CD4-positive, CD25-positive, alpha-beta regulatory T cell (primary cell): ENCODE measurements at places on chromosomes 3 and 15. TPM values are rescaled to one million over a fixed set of nuclear protein-coding genes. Genes with fewer than 3 reads are reported as not detected.
A peak's percentile ranks its signal among the peaks of the same experiment; 100 is the strongest.

GRCh38 chr3:146159037-146159436 is 1.9 kb downstream of the PLOD2 start:
- H3K27me3 ChIP-seq, result peaks cover 15% of the 10 kb centered on the region
- peaks cover 9% of the 10 kb centered on the region for H3K4me1 ChIP-seq
- H3K27ac ChIP-seq, result no peak overlapping the region
- no peaks in the 10 kb centered on the region for H3K36me3 ChIP-seq

GRCh38 chr3:105414841-105415240 is 48.1 kb downstream of the ALCAM start:
- no peak overlapping the region for H3K4me3 ChIP-seq
- DNase-seq, result no peak
- H3K27ac ChIP-seq, result no peak overlapping the region
- H3K36me3 ChIP-seq, result no peaks in the 10 kb centered on the region

DNA sequence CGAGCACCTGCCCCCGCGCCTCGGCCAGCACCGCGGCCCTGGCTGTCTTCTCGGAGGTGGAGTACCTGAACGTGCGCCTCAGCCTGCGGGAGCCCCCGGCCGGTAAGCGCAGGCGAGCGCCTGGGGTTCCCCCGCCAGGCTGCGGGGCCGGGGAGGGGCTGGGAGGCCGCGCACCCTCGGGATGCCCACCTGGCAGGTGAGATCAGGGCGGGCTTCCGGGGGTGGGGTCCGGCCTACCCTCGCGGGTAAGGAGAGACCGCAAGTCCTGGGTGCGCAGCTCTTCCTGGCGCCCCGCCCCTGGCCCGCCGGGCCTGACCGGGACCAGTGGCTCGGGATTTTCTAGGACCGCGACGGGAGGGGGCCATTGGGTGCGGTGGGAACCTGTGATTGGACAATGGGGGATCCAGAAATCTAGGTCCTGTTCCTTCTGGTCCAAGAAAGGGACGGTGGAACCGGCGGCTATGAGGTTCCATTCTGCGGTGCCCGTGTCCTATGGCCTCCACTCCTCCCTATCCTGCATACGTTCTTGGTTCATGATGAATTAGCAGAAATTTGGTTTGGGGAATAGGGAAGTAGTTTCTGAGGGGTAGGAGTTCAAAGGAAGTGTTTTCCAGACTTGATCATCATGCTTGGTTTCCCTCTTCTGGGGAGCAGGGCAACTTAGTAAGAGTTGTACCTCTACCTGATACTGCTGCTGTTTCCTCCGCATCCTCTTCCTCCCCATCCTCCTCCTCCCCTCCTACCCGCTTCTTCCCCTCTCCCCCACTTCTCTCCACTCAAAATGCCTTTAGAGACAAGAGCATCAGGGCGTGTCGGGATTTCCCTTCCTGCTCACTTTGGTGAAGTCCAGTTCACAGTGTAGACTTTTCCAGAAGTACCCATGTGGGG is 808 bp downstream of the ARRDC4 start:
- no peaks in the 10 kb centered on the region for H3K27me3 ChIP-seq
- peak overlapping the region; percentile 49 for H3K4me3 ChIP-seq
- H3K36me3 ChIP-seq, result no peaks in the 10 kb centered on the region
- H3K4me1 ChIP-seq, result peaks cover 4% of the 10 kb centered on the region

- H3K36me3 ChIP-seq, result no peaks in the 10 kb centered on the region
- no peaks in the 10 kb centered on the region for H3K27me3 ChIP-seq
- no peak for DNase-seq
- H3K4me1 ChIP-seq, result peaks cover 23% of the 10 kb centered on the region
- H3K27ac ChIP-seq, result no peak overlapping the region
Measured at GRCh38 chr3:51721062-51721745, 14.3 kb downstream of the GRM2 start.

GRCh38 chr3:126983276-126983652 is 349 bp downstream of the PLXNA1 start:
- no peaks in the 10 kb centered on the region for H3K36me3 ChIP-seq
- H3K4me3 ChIP-seq, result no peak overlapping the region
- no peak overlapping the region for H3K27ac ChIP-seq
- peak; percentile 1 for DNase-seq
- peaks cover 20% of the 10 kb centered on the region for H3K4me1 ChIP-seq
- no peaks in the 10 kb centered on the region for H3K27me3 ChIP-seq

- peaks cover 4% of the 10 kb centered on the region for H3K4me1 ChIP-seq
- no peak for DNase-seq
- no peaks in the 10 kb centered on the region for H3K27me3 ChIP-seq
- H3K27ac ChIP-seq, result no peak overlapping the region
Measured at GRCh38 chr3:53104762-53105161, 25.5 kb downstream of the RFT1 start.

GRCh38 chr15:49530092-49530491 is 90.5 kb downstream of the FAM227B start:
- DNase-seq, result no peak
- no peak overlapping the region for H3K4me3 ChIP-seq
- no peaks in the 10 kb centered on the region for H3K36me3 ChIP-seq
- no peak overlapping the region for H3K27ac ChIP-seq
- H3K27me3 ChIP-seq, result no peaks in the 10 kb centered on the region

DNA sequence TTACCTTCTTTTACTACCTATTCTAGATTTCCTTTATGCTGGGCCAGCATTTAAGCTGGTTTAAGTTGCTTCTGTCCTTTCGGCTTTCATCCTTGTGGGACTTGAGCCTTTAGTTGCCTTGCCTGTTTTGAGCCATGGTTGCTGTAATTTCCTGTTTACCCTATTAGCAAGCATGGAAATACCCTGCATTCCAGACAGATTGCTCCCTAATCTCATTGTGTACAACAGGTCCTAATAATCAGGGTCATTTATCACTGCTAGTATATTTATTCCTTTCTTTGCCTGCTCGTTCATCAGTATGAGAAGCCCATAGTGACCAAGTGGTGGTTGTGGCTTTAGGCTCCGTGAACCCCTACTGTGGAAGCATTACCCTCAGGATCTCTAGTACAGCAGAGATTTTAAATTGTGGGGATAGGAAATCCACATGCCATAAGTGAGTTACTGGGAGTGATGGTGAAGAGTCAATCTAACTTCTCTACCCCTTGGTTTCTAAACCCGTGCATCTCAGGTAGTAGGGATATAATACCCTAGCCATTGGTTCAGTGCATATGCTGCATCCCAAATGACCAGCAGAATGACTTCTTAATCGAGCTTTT is 31.9 kb downstream of the NCK1 start:
- no peak overlapping the region for H3K27ac ChIP-seq
- H3K4me1 ChIP-seq, result peaks cover 37% of the 10 kb centered on the region
- DNase-seq, result no peak
- peak overlapping the region; percentile 29 for H3K4me3 ChIP-seq
- no peaks in the 10 kb centered on the region for H3K27me3 ChIP-seq

DNA sequence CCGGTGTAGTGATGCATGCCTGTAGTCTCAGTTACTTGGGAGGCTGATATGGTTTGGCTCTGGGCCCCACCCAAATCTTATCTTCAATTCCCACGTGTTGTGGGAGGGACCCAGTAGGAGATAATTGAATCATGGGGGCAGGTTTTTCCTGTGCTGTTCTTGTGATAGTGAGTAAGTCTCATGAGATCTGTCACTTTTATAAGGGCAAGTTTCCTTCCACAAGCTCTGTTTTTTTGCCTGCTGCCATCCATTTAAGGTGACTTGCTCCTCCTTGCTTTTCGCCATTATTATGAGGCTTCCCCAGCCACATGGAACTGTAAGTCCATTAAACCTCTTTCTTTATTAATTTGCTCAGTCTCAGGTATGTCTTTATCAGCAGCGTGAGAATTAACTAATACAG is 566.7 kb upstream of the NECTIN3 start:
- no peak for DNase-seq
- no peaks in the 10 kb centered on the region for H3K4me1 ChIP-seq
- H3K4me3 ChIP-seq, result no peak overlapping the region
- no peaks in the 10 kb centered on the region for H3K36me3 ChIP-seq

- H3K27ac ChIP-seq, result no peak overlapping the region
- DNase-seq, result no peak
- H3K27me3 ChIP-seq, result peaks cover 2% of the 10 kb centered on the region
- H3K36me3 ChIP-seq, result no peaks in the 10 kb centered on the region
Measured at GRCh38 chr15:67953299-67953698, 100.8 kb upstream of the PIAS1 start.

DNA sequence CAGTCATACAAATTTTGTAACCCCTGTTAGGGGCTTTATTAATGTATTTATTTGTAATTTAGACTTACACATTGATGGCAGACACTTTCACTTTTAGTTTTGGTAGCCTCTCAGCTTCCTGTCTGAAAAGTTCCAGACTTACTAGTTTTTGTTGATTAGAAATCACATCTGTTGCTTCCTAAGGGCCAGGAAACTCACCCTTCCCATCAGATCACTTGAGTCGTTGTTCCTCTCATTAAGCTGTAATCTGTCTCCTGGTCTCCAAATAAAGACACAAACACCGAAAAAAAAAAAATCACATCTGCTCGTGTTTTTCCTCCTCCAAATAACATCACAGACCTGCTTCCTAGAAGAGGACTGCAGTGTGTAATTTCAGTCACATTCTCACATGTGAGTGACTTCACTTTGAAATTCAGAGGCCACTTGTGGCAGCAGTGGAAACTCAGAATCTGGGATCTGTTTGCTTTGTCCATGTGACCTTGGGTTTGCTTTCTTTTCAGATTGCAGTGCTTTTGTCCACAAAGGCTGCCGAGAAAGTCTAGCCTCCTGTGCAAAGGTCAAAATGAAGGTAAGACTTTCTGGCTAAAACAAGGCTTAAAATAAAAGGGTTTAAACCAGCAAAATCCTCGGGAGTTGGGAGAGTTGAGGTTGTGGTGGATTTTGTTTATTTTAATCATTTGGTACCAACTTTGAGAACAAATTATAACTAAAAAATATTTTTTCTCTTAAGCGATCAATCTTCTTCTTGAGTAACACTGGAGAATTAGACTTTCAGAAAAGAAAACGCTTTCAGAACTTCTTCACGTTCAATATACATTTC is 87.0 kb downstream of the KLHL25 start:
- no peak for DNase-seq
- peak overlapping the region; percentile 89 for H3K4me3 ChIP-seq
- H3K36me3 ChIP-seq, result peaks cover 48% of the 10 kb centered on the region
- H3K27me3 ChIP-seq, result no peaks in the 10 kb centered on the region

GRCh38 chr3:105904678-105905284 is 36.0 kb upstream of the CBLB start:
- H3K4me1 ChIP-seq, result no peaks in the 10 kb centered on the region
- H3K4me3 ChIP-seq, result no peak overlapping the region
- H3K27ac ChIP-seq, result no peak overlapping the region
- no peaks in the 10 kb centered on the region for H3K36me3 ChIP-seq
- H3K27me3 ChIP-seq, result no peaks in the 10 kb centered on the region

GRCh38 chr3:52694528-52695189 is 8.8 kb downstream of the GNL3 start:
- no peak overlapping the region for H3K27ac ChIP-seq
- H3K27me3 ChIP-seq, result no peaks in the 10 kb centered on the region
- no peaks in the 10 kb centered on the region for H3K4me1 ChIP-seq
- no peak for DNase-seq

DNA sequence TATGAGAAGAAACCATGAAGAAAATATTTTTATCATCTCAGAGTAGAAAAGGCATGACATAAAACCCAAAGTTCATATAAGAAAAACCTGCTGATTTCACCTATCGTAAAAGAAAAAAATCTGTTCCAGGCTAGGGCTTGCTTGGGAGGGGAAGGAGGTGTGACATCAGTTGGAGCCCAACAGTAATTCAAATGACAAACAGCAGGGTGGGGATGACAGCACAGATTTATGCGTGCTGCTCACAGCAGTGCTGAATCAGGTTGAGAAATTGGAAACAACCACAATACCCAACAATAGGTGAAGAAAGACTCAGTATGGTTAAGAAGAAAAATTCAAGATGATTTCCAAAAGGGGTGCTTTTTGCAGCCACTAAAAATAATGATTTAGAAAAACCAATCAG is 172.4 kb downstream of the PDE8A start:
- H3K36me3 ChIP-seq, result no peaks in the 10 kb centered on the region
- no peaks in the 10 kb centered on the region for H3K4me1 ChIP-seq
- no peak for DNase-seq
- no peak overlapping the region for H3K4me3 ChIP-seq
- peaks cover 2% of the 10 kb centered on the region for H3K27me3 ChIP-seq

- no peak overlapping the region for H3K4me3 ChIP-seq
- no peaks in the 10 kb centered on the region for H3K27me3 ChIP-seq
- H3K4me1 ChIP-seq, result no peaks in the 10 kb centered on the region
- no peaks in the 10 kb centered on the region for H3K36me3 ChIP-seq
Measured at GRCh38 chr3:108664266-108664665, 74.7 kb downstream of the DZIP3 start.

DNA sequence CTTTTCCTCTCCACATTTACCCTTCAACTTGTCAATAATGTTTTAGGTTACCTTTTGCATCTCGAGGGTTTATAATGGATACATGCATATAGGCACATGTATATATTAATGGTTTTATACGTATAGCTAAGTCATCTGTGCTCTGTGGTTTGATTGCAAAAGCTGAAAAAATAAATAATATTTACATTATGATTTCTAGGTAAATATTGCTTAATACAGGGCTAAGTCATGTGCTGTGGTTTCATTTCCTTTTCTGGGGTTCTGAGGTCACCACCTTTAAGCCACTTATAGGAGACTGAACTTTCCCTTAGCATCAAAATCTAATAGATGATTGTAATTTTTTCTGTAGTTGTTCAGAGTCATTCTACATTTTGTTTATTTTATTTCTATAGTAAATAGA is 33.1 kb downstream of the LPP start:
- no peak overlapping the region for H3K27ac ChIP-seq
- H3K36me3 ChIP-seq, result peaks cover 3% of the 10 kb centered on the region
- no peaks in the 10 kb centered on the region for H3K27me3 ChIP-seq
- no peak for DNase-seq
- H3K4me3 ChIP-seq, result peak overlapping the region; percentile 17
- H3K4me1 ChIP-seq, result peaks cover 17% of the 10 kb centered on the region

GRCh38 chr15:31434588-31435260 is 108.1 kb downstream of the KLF13 start:
- H3K4me1 ChIP-seq, result peaks cover 36% of the 10 kb centered on the region
- H3K27me3 ChIP-seq, result no peaks in the 10 kb centered on the region
- peak overlapping the region; percentile 85 for H3K27ac ChIP-seq
- H3K36me3 ChIP-seq, result no peaks in the 10 kb centered on the region
- DNase-seq, result peak; percentile 75
- peak overlapping the region; percentile 83 for H3K4me3 ChIP-seq

ZNF860 gene
- total RNA-seq, result not detected

QARS1 gene
- total RNA-seq, result 224 TPM

CADPS gene
- total RNA-seq, result not detected

MAN2C1 gene
- total RNA-seq, result 353 TPM

HGD gene
- total RNA-seq, result 4.7 TPM

CYP11A1 gene
- not detected for total RNA-seq

ARL14 gene
- total RNA-seq, result not detected
